ENCODE measurements at places on chromosomes 5 and 9. TPM values are rescaled to one million over a fixed set of nuclear protein-coding genes. Genes with fewer than 3 reads are reported as not detected.
A peak's percentile ranks its signal among the peaks of the same experiment; 100 is the strongest.

DNA sequence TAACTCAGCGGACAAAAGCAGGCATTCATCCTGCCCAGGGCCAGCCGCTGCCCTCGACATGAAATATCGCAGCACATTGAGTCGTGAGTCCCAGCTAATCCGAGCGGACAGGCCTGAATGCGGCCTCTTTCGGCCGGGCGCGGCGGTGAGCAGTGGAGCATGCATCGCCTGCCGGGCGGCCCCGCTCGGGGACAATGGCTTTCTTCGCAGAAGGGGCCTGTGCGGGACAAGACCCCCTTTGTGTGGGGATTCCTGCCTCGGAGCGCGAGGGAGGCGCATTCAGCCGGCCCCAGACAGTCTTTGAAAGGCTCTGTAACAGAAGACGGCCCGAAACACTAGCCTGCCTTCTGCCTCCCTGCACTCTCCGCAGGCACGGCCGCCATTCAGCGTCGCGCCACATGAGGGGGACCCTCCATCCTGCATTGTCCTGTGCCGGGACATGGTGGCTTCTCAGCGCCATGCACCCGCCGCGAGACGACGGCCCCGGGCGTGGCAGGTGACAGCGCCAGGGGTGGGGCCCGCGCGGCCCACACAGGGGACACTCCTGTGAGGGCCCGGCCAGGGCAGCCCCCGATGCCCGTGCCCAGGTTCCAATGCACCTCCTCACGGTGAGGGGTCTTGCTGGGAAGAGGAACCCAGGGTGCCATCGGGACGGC lies 52.0 kb downstream of the EXD3 start:
- no peak overlapping the region for H3K27ac ChIP-seq
- no peak overlapping the region for H3K4me3 ChIP-seq
- H3K36me3 ChIP-seq, result no peaks in the 10 kb centered on the region
- no peak for DNase-seq
- H3K27me3 ChIP-seq, result no peaks in the 10 kb centered on the region

GRCh38 chr5:154761046-154761736 lies 6.0 kb downstream of the LARP1 start:
- peaks cover 16% of the 10 kb centered on the region for H3K36me3 ChIP-seq
- H3K4me1 ChIP-seq, result peaks cover 68% of the 10 kb centered on the region
- H3K27me3 ChIP-seq, result no peaks in the 10 kb centered on the region

- no peak overlapping the region for H3K4me3 ChIP-seq
- no peaks in the 10 kb centered on the region for H3K36me3 ChIP-seq
- no peak overlapping the region for H3K27ac ChIP-seq
- no peak for DNase-seq
Observed at GRCh38 chr9:108325406-108325805, 530.4 kb downstream of the ACTL7B start.

DNA sequence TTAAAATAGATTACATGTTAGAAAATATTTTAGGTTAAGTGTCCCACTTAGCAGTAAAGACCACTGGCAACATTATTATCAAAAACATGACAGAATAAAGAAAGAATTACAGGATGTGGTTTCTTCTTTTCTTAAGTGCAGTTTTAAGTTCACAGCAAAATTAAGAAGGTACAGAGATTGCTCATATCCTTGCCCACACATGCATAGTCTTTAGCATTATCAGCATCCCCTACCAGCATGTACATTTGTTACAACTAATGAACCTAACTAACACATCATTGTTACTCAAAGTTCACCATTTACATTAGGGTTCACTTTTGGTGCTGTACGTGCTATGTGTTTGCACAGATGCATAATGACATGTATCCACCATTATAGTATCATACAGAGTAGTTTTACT lies 837.7 kb upstream of the CDH9 start:
- DNase-seq, result no peak
- H3K27me3 ChIP-seq, result no peaks in the 10 kb centered on the region
- no peak overlapping the region for H3K27ac ChIP-seq
- H3K4me1 ChIP-seq, result no peaks in the 10 kb centered on the region
- no peaks in the 10 kb centered on the region for H3K36me3 ChIP-seq

DNA sequence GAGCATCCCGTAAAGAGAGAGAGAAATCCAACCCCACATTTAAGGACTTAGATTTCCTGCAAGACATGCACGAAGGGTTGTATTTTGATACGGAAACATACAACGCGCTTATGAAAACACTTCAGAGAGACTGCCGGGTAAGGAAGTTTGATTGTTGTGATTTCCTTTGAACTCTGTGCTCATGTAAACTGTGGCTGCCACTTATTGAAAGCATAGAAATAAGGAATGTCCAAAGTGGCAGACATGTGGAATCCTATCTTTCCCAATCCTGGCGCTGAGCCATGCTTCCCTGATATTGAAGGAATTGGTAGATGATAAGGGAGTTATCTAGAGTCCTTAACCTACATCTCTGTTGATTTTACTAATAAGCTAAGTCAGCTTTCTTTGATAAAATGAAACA lies 119.4 kb downstream of the PRKACG start:
- no peak for DNase-seq
- peaks cover 48% of the 10 kb centered on the region for H3K4me1 ChIP-seq
- H3K27ac ChIP-seq, result peak overlapping the region; percentile 88
- H3K36me3 ChIP-seq, result no peaks in the 10 kb centered on the region

GRCh38 chr5:135110785-135111596 lies 77.0 kb upstream of the PITX1 start:
- H3K36me3 ChIP-seq, result no peaks in the 10 kb centered on the region
- H3K27me3 ChIP-seq, result peaks cover 14% of the 10 kb centered on the region
- no peak for DNase-seq
- H3K27ac ChIP-seq, result no peak overlapping the region

The RNF145 gene
- 127 TPM for total RNA-seq

GRCh38 chr5:98936948-98937715 lies 8.3 kb upstream of the CHD1 start:
- no peak overlapping the region for H3K4me3 ChIP-seq
- H3K4me1 ChIP-seq, result peaks cover 21% of the 10 kb centered on the region
- no peak for DNase-seq
- H3K27me3 ChIP-seq, result no peaks in the 10 kb centered on the region

DNA sequence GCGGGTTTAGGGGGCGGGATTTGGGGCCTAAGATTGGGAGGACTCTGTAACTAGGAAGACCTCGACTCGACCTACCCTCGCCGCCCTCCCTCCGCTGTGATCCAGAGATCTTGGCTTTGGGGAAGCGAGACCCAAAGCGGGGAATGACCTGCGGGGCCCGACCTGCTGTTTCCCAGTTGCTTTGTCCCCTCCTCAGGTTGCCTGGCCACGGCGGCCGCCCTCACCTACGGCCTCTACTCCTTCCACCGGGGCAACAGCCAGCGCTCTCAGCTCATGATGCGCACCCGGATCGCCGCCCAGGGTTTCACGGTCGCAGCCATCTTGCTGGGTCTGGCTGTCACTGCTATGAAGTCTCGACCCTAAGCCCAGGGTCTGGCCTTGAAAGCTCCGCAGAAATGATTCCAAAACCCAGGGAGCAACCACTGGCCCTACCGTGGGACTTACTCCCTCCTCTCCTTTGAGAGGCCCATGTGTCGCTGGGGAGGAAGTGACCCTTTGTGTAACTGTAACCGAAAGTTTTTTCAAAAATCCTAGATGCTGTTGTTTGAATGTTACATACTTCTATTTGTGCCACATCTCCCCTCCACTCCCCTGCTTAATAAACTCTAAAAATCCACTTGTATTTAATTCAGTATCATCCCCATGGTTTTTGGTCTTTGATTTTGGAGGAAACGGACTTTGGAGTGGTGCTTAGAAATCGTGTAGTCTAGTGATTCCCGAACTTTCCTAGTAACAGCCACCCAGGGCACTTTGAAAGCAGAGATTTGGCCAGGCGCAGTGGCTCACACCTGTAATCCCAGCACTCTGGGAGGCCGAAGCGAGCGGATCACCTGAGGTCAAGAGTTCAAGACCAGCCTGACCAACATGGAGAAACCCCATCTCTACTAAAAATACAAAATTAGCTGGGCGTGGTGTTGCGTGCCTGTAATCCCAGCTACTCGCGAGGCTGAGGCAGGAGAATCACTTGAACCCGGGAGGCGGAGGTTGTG lies 878 bp downstream of the HIGD2A start:
- no peak for DNase-seq
- no peaks in the 10 kb centered on the region for H3K27me3 ChIP-seq
- H3K4me1 ChIP-seq, result peaks cover 31% of the 10 kb centered on the region
- peak overlapping the region; percentile 95 for H3K4me3 ChIP-seq

- peak overlapping the region; percentile 88 for H3K27ac ChIP-seq
- DNase-seq, result peak; percentile 85
- peaks cover 46% of the 10 kb centered on the region for H3K4me1 ChIP-seq
- H3K36me3 ChIP-seq, result peaks cover 9% of the 10 kb centered on the region
- peaks cover 11% of the 10 kb centered on the region for H3K27me3 ChIP-seq
Observed at GRCh38 chr9:135468854-135469521, 10.6 kb upstream of the PPP1R26 start.

DNA sequence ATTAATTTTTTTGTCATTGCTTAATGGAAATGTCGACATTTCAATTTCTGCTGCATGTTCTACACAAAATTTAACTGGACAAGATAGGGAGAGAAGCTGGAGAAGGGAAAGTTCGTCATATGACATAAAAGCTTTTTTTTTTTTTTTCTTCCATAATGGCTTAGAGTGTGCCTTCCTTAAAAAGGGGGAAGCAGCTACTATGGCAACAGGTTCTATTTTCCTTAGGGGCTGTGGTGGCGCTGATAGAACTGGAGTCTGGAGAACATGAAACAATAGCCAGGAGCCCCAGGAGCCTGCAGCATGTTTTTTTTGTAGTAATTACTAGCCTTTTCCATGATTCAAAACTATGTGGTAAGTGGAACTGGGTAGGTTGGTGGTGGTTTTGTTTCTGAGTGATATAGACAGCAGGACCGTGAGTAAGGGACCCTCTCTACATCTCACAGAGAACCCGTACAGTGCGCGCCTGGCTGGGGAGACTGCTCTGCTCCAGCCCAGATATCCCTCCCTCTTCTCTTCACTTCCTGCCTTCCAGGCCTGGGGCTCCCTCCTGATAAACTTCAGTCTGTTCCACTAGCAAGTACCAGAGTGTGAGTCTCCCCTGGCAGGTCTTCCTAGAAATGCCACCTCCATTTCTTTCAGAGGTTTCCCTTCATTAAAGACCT lies 301.6 kb downstream of the NR3C1 start:
- H3K4me1 ChIP-seq, result peaks cover 34% of the 10 kb centered on the region
- no peak overlapping the region for H3K4me3 ChIP-seq
- no peaks in the 10 kb centered on the region for H3K27me3 ChIP-seq
- no peaks in the 10 kb centered on the region for H3K36me3 ChIP-seq

DNA sequence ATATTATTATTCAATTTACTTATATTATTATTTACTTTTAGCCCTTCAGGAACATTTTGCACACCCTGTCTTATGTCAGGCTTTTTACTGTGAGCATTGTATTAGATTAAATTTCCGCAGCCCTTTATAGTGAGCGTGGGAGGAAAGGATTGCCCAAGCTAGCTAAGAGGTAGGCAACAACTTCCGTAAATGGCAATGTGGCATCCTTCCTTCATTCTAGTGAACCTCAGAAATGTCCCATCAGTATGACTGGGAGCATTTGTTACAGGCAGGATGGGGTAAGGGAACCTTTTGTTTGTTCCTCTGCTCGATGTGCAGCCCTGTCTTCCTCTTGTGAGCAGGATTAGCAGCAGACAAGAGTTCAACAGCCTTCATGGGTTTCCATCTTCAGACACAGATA lies 6.2 kb upstream of the CD180 start:
- no peak overlapping the region for H3K4me3 ChIP-seq
- peak overlapping the region; percentile 73 for H3K27ac ChIP-seq
- H3K4me1 ChIP-seq, result peaks cover 93% of the 10 kb centered on the region
- no peak for DNase-seq
- H3K27me3 ChIP-seq, result no peaks in the 10 kb centered on the region

The PLPP7 gene
- not detected for total RNA-seq

DNA sequence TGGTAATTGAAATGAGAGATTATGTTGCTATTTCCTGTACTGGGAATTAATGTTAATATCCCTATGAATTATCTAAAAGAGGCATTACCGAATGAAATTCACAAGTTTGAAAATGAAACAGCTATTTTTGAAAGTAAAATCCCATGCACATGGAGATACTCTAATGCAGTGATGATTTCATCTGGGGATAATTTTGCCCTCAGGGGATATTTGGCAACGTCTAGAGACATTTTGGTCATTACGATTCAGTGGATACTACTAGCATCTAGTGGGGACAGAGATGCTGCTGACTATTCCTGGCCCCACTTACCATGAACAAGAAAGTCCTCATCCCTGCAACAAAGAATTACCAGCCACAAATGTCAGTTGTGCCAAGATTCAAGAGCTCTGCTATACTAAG lies 500.9 kb downstream of the EFNA5 start:
- no peak overlapping the region for H3K4me3 ChIP-seq
- no peaks in the 10 kb centered on the region for H3K36me3 ChIP-seq
- no peak overlapping the region for H3K27ac ChIP-seq

GRCh38 chr5:28448791-28449190 lies 1410.4 kb upstream of the CDH9 start:
- H3K27me3 ChIP-seq, result no peaks in the 10 kb centered on the region
- no peak overlapping the region for H3K4me3 ChIP-seq
- H3K4me1 ChIP-seq, result no peaks in the 10 kb centered on the region
- H3K36me3 ChIP-seq, result no peaks in the 10 kb centered on the region
- no peak for DNase-seq

GRCh38 chr5:54217826-54218503 lies 92.4 kb downstream of the ARL15 start:
- no peak overlapping the region for H3K4me3 ChIP-seq
- H3K27ac ChIP-seq, result no peak overlapping the region
- DNase-seq, result no peak
- H3K4me1 ChIP-seq, result peaks cover 1% of the 10 kb centered on the region
- H3K36me3 ChIP-seq, result no peaks in the 10 kb centered on the region

The ABLIM3 gene
- 0.38 TPM for total RNA-seq

The NXNL2 gene
- not detected for total RNA-seq

The TMEM245 gene
- total RNA-seq, result 33.3 TPM

DNA sequence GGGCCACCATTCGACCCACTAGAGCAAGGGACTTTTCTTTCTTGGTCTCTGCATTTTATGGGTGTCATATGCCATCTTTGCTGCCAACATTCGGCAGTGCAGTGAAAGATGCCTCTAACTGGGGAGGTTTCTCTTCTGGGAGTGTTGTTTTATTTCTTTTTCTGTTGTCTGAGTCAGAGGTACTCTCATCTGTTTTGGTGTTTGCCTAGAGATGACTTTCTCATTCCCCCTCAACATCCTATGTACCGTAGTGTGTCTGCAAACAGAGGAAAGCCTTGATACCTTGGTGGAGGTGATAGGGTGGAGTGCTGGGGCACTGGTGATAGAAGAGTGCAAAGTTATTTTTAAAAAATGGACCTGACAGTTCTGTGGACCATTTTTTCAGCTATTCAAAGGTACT lies 182.1 kb downstream of the ARHGAP26 start:
- peaks cover 11% of the 10 kb centered on the region for H3K36me3 ChIP-seq
- H3K27ac ChIP-seq, result no peak overlapping the region
- H3K4me1 ChIP-seq, result peaks cover 6% of the 10 kb centered on the region
- no peak for DNase-seq
- no peak overlapping the region for H3K4me3 ChIP-seq

DNA sequence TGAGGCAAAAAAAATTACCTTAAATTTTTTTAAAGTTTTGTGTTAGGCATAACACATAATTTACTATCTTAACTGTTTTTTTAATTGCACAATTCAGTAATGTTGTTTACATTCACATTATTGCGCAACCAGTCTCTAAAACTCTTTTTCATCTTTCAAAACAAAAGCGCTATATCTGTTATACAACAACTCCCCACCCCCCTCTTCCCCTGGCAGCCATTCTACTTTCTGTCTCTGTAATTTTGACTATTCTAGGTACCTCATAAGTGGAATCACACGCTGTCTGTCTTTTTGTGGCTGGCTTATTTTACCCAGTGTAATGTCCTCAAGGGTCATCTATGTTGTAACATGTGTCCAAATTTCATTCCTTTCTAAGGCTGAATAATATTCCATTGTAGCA lies 241.5 kb upstream of the DMRT1 start:
- peaks cover 8% of the 10 kb centered on the region for H3K27me3 ChIP-seq
- H3K4me1 ChIP-seq, result no peaks in the 10 kb centered on the region
- no peak overlapping the region for H3K4me3 ChIP-seq
- no peak for DNase-seq
- H3K27ac ChIP-seq, result no peak overlapping the region
